ENCODE measurements at places on chromosomes 5 and 9. TPM values are rescaled to one million over a fixed set of nuclear protein-coding genes. Genes with fewer than 3 reads are reported as not detected.

Gene ARHGEF28
- total RNA-seq = 13.6 TPM

Gene ZNF883
- total RNA-seq = 4.9 TPM

DNA sequence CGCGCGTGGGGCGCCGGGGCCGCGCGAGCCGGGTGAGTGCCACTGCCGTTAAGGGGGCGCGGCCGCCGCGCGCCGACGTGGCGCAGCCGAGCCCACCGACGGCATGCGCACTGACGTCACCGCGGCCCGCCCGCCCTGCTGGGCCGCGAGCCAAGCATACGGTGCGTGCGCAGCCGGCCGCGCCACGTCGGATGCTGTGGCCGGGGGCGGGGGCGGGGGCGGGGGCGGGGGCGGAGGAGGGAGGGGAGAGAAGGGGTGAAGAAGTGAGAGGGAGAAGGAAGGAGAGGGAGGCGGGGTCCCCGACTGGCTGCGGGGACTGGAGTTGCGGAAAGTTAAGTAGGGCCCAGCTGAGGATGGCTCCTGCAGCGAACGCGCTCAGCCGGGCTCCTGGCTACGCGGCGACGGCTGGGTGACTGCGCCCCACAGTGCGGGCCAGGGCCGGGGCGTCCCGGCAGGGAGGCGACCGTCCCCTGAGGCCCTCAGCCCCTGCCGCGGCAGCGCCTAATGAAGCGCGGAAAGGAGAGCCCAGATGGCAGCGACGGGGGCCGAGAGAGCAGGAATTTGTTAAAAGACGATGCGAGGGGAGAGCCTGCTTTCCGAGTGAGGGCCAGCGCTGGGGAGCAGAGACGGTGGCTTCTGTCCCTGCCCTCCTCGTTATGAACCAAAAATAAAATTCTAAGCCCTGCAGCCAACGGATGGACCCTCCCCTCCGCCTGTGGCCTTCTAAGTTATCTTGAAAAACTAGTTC, at the start of gene DAP:
TSS of gene DAP (minus strand) at position 50 of the 748 bp plus-strand sequence. CDS start 166 bp downstream, outside the sequence.
- DNase-seq = peak; percentile 66

DNA sequence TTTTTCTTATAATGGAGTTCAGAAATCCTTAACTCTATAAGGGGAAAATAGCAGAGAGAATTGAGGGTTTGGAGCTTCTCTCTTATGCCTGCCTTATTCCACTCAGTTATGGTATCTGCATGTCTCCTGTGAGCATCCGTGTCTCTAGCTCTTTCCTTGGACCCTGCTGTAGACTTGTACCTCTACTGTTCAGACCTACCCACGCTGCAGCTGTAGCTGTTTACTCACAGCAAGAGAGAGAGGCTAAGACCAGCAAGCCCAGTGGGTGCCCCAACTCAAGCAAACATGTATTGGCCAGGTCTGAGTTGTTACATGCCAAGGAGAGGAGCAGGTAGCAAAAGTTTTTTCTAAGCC, 7.1 kb upstream of the PCSK1 start:
- no peak for DNase-seq

- no peak for DNase-seq
These were observed 152.0 kb downstream of the GAPVD1 start for GRCh38 chr9:125413579-125413978.

DNA sequence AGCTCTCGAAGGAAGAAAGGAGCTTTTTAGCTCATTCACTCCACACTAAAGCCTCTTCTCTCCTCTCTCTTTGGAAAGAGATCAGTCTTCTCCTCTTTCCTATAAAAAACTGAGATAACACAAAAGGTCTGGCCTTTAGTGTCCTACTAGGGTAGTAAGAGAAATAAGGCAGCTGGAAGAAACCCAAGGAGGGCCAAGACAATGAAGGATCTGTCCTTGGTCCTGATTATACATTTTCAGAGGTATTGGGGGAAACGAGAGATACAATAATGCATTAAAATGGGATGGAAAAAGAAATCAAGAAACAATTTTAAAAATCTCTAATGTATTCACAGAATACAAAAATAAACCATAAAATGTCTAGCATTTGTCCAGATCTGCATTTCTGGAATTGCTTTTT, 184.0 kb downstream of the SLF1 start:
- DNase-seq = no peak

DNA sequence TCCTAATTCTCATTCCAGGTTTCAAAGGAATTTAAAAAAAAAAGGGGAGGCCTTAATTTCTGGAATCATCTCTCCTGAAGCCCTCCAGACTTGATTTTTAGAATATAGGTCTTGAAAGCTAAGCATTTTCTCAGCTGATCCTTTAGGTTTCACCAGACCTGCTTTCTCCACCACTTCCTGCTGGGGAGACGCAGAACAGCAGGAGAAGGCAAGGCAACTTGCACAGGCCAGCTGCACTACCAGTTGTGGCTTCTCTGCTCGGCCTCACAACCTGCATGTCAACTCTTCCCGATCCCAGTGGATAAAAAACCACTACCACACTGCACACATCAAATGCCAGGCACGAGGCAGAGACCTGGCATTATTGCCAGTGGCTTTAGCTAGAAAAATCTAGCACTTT, 119.8 kb downstream of the SIL1 start:
- no peak for DNase-seq

- DNase-seq = no peak
These were observed 644.6 kb downstream of the PRR16 start for GRCh38 chr5:121108725-121109124.

DNA sequence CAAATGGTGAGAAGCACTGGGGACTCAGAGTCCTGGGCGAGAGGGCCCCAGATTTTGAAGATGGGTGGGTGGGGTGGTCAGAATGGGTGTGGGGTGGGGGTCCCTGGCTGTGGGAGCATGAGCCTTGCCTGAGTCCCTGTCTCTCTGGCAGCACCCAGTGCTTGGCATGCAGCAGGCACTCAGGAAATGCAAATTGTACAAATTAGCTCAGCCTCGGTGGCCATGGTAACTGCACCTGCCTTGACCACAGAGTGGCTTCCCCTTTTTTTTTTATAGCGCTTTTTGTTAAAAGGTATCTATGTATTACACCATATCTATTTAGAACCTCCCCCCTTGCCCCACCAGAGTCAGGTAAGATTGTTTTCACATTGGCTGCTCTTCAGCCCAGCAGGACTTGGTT, 19.2 kb upstream of the PITX1 start:
- no peak for DNase-seq

Gene FOXD4
- 0.51 TPM for total RNA-seq

Gene KIF4B
- 0.21 TPM for total RNA-seq

- DNase-seq = no peak
These were observed 128.4 kb downstream of the ANXA1 start for GRCh38 chr9:73280113-73280512.

Gene NDUFB6
- 67.4 TPM for total RNA-seq

DNA sequence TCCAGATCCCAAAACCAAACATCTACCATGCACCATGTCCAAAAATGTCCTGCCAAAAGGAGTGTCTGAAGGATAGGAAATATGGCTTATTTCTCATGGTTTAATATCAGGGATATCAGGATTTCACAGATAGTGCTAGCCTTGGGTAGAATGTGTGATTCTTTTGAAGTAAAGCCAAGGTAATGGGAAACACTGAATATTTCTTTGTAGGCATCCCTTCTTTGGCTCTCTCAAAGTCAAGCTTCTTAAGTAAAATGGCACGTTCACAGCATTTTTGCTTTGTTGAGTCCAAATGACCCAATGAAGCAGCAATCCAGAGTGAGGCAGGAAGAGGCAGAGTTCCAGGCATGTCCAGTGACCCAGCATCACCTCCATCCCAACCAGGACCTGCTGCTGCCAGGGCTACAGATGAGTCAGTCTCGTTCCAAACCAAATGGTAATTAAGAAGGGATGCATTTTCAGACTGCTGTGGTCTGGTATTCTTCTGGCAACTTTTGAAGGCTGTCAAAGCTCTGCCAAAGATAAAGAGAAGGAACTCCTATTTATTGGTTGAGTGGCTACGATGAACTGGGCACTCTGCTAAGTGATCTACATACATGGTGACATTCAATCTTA, 678.8 kb upstream of the KLF4 start:
- DNase-seq = peak; percentile 2

DNA sequence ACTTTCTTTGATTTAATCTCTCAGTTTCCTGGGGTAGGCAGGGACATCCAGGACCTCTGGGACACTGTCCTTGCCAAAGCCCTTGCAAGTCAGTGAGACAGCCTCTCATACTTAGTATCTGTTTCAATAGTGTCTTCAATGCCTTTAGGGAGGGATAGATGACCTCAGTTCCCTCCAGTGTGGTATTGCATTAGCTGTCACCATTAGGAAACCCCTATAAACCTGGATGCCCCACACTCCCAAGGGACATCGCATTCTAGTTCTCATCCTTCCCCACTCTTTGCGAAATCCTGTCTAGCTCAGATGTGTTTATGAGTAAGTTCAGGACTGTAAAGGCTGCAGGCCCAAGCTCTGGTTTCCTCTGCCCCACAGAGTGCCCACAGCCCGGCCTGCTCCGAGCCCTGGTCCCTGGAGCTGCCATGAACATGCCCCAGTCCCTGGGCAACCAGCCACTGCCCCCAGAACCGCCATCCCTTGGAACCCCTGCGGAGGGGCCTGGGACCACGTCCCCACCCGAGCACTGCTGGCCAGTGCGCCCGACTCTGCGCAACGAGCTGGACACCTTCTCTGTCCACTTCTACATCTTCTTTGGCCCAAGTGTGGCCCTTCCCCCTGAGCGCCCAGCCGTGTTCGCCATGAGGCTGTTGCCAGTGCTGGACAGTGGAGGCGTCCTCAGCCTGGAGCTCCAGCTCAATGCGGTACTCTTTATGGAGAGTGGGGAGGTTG, 13.2 kb downstream of the TMEM8B start:
- DNase-seq = no peak

GRCh38 chr9:131010482-131011273, 1.7 kb downstream of the LAMC3 start:
- DNase-seq = no peak

DNA sequence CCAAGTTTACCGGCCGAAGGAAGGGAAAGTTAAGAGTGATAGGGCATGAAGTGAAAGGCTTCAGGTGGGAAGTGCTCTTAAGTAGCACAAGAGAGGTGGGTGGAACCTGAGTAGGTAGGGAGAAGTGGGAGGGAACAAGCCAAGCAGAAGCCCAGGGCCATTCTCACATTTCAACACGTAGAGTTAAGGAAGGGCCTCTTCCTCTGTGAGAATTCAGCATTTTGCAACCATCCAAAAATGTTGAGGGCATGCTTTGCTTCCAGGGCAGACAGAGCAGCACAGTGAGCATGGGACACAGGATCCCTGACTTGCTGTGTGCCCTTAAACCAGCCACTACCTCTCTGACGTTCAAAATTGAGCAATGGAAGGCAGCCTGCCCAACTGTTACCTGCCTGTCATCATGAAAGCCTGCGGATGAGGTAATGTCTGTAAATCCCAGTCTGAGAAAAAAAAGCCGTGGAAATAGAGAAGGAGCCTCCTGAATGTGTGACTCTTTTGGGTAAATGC, 3.3 kb downstream of the CYFIP2 start:
- no peak for DNase-seq

GRCh38 chr9:35705836-35706430, 16.2 kb upstream of the TPM2 start:
- DNase-seq = no peak

DNA sequence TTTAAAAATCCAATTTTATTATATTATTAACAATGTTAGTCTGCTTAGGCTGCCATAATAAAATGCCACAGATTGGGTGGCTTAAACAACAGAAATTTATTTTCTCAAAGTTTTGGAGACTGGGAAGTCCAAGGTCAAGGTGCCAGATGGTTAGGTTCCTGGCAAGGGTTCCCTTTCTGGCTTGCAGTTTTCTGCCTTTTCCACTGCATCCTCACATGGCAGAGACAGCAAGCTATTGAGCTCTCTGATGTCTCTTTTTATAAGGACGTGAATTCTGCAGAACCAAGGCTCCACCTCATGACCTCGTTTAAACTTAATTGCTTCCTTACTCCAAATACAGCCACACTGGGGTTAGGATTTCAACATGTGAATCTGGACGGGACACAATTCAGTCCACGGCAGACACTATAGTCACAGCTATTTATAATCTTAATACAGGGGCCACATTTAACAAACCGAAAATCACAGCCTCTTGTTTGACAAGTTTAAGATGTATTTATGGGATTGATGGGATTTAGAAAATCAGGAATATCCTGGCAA, 174.9 kb upstream of the PUM3 start:
- no peak for DNase-seq

- DNase-seq = peak; percentile 75
These were observed 33.3 kb downstream of the NKX2-5 start for GRCh38 chr5:173201636-173202265.

GRCh38 chr5:135208903-135209721, 175.1 kb upstream of the PITX1 start:
- DNase-seq = peak; percentile 95

GRCh38 chr5:103260951-103261350, 2.4 kb downstream of the MACIR start:
- DNase-seq = no peak

GRCh38 chr5:111347021-111347420, 122.8 kb downstream of the CAMK4 start:
- DNase-seq = no peak

DNA sequence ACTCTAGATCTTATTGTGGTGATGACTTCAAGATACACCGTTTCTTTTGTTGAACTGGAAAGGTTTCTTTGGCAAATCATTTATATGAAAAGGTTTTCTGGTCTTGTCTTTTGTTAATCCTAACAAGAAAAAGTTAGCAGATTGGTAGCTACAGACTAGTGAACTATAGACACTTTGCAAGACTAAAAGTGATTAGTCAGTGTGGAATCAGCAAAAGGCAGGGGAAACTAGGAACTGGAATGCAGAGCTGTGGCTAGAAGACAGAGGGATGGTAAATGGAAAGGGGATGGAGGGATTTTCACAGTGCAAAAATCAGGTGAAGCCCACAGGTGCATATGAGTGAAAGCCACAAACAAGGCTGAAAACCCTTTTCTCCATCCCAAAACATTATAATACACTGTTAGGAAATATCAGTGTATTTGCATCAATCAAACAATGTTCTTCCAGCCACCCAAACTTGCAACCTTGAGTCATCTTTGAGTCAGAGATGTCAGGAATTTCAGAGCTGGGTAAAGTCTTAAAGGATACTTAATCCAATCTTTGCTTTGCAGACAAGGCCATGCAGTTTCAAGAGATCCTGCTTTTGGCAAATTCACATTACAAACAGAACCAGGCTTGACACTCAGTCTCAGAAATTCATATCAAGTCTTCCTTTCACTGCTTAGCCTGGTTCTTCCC, 52.7 kb downstream of the PLK2 start:
- peak; percentile 80 for DNase-seq

GRCh38 chr5:115785381-115786065, 30.9 kb downstream of the CDO1 start:
- DNase-seq = no peak

Gene PTPRD
- total RNA-seq = not detected

GRCh38 chr9:94086486-94087345, 2.5 kb downstream of the PTPDC1 start:
- DNase-seq = peak; percentile 62

- DNase-seq = peak; percentile 14
These were observed 83.6 kb downstream of the ARHGEF28 start for GRCh38 chr5:73709536-73710129.
